ENCODE measurements at places on chromosomes 13 and 19.

DNA sequence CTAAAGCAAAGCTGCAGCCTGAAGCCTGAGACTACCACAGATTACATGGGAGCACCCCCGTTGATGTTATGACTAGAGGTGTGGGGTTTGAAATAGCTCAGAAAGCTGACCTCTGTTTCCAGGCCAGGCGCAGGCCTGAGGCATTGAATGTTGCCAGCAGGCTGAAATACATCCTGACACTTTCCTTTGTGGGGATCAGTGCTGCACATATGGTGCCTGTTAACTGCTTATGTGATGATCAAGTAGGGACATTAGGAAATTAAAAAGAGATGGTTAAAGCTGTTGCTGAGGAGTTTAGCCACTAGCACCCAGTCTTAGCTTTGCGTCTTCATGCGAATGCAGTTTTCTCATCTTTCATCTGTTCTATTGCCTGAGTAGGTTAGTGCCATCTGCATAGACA lies 83.2 kb downstream of the CCNA1 start:
- no peak for DNase-seq

- no peak for DNase-seq
These were observed 2.5 kb downstream of the TIMM50 start for GRCh38 chr19:39483141-39483540.

DNA sequence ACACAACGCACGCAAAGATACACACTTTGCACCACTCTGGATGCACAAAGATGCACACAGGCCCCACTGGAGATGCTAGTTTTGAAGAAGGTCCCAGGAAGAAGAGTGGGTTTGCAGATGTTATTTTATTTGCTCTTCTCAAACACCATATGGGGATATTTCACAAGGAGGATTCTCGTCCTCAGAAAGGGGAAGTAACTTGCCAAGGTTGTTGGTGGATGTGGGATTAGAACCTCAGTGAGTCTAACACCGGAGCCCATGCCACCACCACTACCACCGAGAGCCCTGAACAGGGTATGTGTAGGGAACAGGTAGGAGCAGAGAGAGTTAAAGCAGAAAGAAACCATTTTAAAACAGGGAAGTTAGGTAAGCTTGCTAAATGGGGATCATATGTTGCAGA lies 9.6 kb upstream of the CEACAM6 start:
- DNase-seq, result no peak

- no peak for DNase-seq
These were observed 189.6 kb upstream of the TSHZ3 start for GRCh38 chr19:31538879-31539278.

- DNase-seq, result no peak
These were observed 18.2 kb upstream of the COMP start for GRCh38 chr19:18809149-18809868.

GRCh38 chr13:41599619-41600018 lies 142.3 kb downstream of the RGCC start:
- no peak for DNase-seq

DNA sequence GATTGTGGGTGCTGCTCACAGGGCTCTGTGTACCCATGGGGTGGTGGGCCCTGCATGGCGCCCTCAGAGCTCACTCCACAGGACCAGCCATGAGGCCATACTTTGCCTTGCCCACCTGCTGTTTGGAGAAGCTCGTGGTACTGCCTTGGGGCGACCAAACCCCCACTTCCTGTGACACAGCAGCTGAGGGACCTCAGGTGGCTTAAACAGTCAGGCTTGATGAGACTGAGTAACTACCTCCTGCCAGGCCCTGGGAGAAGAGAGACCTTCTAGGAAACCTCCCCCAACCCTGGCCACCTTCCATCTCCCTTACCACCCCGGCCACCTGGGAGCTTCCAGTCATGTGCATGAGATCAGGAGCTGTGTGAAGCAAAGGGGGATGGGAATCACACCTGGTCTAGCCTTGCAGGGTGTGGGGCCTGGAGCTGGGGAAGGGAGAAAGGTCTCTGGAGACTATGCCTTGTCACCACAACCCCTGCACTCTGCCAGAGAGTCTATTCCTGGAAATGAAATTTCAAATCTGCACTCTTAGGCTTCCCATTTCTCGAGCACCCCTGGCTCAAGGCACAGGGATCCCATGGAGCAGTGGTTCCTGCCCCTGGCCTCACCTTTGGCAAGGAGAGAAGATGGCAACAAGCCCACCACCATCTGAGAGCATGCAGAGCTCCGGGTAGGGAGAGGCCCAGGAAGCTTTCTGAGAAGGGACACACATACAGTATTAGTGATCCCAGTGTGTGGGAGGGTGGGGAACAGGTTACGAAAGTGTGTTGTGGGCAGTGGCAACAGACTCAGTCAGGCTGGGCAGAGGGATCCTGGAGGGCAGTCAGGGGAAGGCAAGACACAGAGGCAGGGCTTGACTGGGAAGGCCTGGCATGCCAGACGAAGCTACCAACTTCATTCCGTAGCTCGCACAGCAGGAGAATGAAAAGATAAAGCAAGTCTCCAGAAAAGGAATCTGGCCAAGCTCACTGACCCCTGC lies 125.0 kb downstream of the URI1 start:
- no peak for DNase-seq

- no peak for DNase-seq
These were observed 1131.7 kb downstream of the SLITRK5 start for GRCh38 chr13:88802886-88803285.

GRCh38 chr19:13665125-13665905 lies 99.0 kb upstream of the MRI1 start:
- DNase-seq, result no peak

- peak; percentile 98 for DNase-seq
These were observed at the start of the genes CAB39L and SETDB2 for GRCh38 chr13:49443704-49444523. CAB39L (minus strand) TSS chr13:49444064; CDS start chr13:49382910, 61,154 bp downstream. SETDB2 (plus strand) TSS chr13:49444274; CDS start chr13:49451894, 7,620 bp downstream.

DNA sequence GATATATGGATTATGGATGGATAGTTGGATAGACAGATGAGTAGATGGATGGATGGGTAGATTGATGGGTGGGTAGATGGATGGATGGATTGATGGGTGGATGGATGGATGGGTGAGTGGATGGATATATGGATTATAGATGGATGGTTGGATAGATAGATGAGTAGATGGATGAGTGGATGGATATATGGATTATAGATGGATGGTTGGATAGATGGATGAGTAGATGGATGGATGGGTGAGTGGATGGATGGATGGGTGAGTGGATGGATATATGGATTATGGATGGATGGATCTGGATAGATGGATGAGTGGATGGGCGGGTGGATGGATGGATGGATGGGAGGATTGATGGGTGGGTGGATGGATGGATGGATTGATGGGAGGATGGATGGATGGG lies 36.4 kb upstream of the TNFAIP8L1 start:
- no peak for DNase-seq

- DNase-seq, result no peak
These were observed 333.1 kb downstream of the GPC6 start for GRCh38 chr13:93559718-93560117.

GRCh38 chr13:21020581-21020980 lies 40.8 kb downstream of the LATS2 start:
- no peak for DNase-seq

DNA sequence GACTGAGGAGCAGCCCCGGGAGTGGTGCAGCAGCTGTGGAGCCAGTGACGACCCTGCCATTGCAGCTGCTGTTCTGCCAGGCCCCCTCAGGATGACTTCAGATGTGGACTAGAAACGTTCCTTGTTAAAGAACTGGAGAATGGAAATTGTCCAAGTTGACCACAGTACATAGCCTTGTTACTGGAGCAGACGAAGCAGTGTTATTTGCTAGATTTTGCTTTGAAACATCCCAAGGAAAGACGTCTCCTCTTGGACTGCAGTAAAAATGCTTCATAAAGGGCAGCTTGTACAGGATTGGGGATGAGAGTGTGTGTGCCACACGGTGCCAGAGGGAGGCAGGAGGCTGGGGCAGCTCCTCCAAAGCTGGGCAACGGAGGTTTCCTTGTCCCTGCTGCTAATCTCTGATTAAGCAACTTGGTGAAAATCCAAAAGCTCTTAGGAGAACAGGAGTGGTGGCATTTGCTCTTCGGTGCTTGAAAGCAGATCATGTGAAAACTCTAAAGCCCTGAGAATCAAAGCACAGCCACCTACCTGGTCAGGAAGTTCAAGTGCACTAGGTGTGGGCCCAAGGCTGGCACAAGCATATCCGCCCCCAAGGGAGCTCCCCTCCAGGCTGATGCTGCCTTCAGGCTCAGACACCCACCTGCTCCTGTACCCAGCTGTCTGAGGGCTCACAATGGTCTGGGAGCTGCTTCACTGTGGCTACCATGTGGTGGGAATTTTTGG lies 34.5 kb downstream of the SHISA2 start:
- no peak for DNase-seq

- DNase-seq, result no peak
These were observed 10.7 kb upstream of the CRTC1 start for GRCh38 chr19:18672606-18673337.

GRCh38 chr13:61531383-61532065 lies 115.9 kb upstream of the PCDH20 start:
- DNase-seq, result no peak

GRCh38 chr19:38267761-38268483 lies 3.5 kb downstream of the SPINT2 start:
- no peak for DNase-seq

DNA sequence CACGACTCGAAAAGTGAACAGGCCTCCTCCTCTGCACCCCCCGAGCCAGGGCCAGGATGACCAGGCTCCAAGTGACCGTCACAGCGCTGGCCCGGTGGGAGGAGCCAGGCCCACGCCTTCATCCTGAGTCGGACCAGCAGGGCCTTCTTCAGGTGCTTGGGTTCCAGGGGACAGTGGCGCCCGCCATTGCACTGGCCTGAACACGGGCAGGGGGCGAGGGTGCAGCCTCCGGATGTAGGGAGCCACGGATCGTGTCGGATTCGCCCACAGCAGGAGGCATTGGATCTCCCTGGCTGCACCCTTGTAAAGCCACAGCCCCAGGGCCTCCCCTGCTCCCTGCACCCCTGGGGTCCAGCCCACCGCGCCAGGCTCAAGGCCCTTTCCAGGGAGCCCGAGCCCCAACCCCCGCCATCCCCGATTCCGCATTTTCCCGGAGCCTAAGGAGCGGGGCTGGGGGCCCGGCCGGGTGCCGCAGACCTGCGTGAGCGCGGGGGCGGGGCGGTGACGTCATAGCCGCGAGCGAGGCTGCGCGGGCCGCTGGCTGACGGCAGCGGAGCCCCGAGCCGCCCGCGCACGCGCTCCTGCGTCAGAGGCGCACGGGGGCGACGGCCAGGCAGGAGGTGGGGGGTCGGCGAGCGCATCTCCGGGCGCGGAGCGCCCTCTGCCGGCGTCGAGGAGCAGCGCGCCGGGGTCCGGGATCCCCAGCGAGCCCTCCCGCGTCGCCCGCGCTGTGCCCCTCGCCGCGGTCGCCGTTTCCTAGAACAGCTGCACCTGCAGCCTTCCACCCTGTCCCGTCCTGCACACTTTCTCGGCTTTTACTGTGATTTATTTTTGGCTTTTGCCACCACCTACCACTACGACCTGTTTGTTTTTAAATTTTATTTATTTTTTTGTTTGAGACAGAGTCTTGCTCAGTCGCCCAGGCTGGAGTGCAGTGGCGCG lies 1.5 kb upstream of the ATP5F1D start:
- DNase-seq, result peak; percentile 96

DNA sequence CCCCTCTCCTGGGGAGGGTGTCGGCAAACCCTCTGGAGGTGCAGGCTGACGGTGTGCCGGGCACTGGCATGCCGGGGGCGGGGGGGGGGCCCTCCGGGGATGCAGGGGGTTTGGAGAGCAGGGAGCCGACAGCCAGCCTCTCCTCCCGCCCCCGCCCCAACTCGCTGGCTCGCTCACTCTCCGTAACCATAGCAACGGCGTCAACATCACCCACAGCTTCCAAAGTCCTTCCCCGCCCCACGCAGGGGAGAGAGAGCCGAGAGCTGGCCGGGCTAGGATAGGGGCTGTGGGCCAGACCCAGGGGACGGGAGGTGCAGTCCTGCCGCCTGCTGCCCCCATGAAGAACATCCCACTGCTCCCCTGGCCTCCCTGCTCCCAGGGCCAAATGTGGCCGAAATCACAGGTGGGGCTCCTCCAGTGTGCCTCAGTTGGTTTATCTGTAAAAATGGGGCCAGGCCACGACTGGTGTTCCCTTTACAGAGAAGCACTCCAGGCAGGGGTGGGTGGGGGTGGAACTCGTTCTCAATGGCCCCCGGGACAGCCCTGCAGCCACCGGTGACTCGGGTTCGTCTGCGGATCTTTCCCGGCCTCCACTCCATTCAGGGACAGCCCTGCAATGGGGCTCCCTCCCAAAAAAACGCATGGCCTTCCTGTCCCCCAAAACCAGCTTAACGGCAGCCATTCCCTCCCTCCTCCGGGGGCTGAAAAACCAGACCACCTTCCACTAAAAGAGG lies 3.2 kb downstream of the KLF16 start:
- no peak for DNase-seq

GRCh38 chr19:50607874-50608785 lies 31.6 kb downstream of the SYT3 start:
- peak; percentile 85 for DNase-seq

DNA sequence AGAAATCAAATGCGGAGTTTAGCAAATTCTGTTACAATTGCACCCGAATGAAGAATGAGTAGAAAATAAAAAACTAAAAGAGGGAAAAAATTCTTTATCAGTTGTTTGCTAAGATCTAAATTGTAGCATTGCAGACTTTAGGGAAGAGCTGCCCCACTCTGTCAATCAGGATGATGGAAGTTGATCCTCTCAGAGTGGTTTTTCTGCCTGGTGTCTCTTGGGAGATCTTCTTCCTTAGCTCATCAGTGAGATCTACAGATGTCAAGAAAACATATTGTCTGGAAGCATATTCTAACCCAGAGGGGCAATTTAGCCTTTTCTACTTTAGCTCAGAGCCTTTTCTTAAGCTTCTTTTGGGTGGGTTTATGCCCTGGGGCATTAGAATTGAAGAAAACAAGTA lies 223.2 kb upstream of the PCDH17 start:
- DNase-seq, result no peak

DNA sequence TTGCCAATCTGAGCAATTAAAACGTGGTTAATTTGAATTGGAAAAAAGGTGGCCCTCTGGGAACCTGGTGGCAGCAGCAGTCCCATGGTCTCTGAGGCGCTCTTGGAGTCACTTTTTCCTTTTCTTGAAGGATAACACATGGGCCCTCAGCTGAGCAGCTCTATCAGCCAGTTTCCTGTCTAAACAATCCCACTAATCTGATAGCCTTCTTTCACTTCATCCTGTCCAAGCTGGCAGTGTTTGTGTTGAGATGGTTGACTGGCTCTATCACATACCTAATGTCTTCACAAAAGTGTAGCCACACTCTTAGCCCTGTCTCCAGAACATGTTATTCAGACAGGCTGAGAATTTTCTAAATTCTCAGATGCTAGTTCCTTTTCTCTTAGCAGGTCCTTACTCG lies 10.7 kb downstream of the MZT1 start:
- DNase-seq, result no peak

DNA sequence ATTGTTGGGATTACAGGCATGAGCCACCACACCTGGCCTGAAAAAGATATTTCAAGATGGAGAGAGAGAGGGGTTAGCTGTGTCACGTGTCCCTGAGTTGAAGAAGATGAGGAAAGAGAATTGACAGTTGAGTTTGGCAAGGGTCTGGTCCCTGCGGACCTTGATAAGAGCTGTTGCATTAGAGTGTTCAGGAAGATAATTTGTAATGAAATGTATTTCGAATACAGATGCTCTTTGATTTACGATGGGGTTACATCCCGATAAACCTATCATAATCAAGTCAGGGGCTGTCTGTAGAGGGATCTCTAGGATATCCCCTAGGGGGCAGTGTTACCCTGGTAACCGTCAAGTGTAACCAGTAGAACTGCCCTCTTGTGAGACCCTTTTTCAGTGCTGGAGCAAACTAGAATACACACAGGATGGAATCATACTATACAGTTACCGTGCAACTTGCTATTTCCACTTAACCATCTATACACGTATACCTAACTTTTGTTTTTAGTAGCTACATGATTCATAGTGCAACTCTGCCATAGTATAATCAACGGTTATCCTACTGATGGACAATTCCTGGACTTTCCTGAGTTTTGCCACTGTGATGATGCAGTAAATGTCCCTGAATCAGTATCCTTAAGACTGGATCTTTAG lies 1.5 kb upstream of the ELOF1 start:
- peak; percentile 31 for DNase-seq
